ENCODE measurements at places on chromosomes 4 and X. TPM values are rescaled to one million over a fixed set of nuclear protein-coding genes. Genes with fewer than 3 reads are reported as not detected.

Gene PWWP3B
- 49.2 TPM for total RNA-seq

Gene TCEAL7
- total RNA-seq = 292 TPM

Gene TLR2
- 7.1 TPM for total RNA-seq

Gene DMP1
- total RNA-seq = not detected

Gene DNASE1L1
- 49.2 TPM for total RNA-seq

Gene DCAF4L1
- not detected for total RNA-seq

Gene SGMS2
- total RNA-seq = 35.3 TPM

Gene EMCN
- total RNA-seq = 25.1 TPM

Gene MSANTD1
- total RNA-seq = 1.1 TPM

Gene CLTRN
- 1.0 TPM for total RNA-seq

Gene TRPC5OS
- 0.21 TPM for total RNA-seq

Gene GSX2
- not detected for total RNA-seq

Gene NUDT11
- 6.2 TPM for total RNA-seq

Gene ACSL4
- total RNA-seq = 38.1 TPM

Gene RNF150
- 62.1 TPM for total RNA-seq

Gene FGF2
- total RNA-seq = 19.2 TPM

Gene LINC00632
- total RNA-seq = 7.0 TPM

Gene PABPC1L2A
- total RNA-seq = not detected

Gene SMC1A
- total RNA-seq = 24.2 TPM

Gene NXF2B
- not detected for total RNA-seq

Gene ITM2A
- total RNA-seq = 333 TPM

Gene BBS7
- 9.0 TPM for total RNA-seq

Gene PGRMC2
- total RNA-seq = 38.5 TPM

Gene SYN1
- total RNA-seq = 0.41 TPM

Gene TMEM35A
- total RNA-seq = 1.7 TPM

Gene UGT2B15
- total RNA-seq = not detected

Gene FABP2
- not detected for total RNA-seq

Gene ADH1B
- total RNA-seq = 12.5 TPM

Gene EIF2S3
- 194 TPM for total RNA-seq

Gene TMEM31
- not detected for total RNA-seq

Gene PDE5A
- 49.1 TPM for total RNA-seq

Gene C4orf50
- total RNA-seq = 0.10 TPM

Gene SLITRK2
- 1.2 TPM for total RNA-seq

Gene SCRG1
- 1.8 TPM for total RNA-seq

Gene KLHL4
- 3.9 TPM for total RNA-seq

Gene MID1
- 23.5 TPM for total RNA-seq

Gene HMX1
- total RNA-seq = not detected

Gene MAGEA11
- total RNA-seq = 0.82 TPM

Gene DCX
- total RNA-seq = 20.8 TPM

Gene CXCL9
- not detected for total RNA-seq

Data from tongue (tissue), 3 donors.